ENCODE measurements at places on chromosomes 7 and 10.

- DNase-seq: no peak
Observed at GRCh38 chr10:102735065-102735562, 8.6 kb upstream of the WBP1L start.

- no peak for DNase-seq
Observed at GRCh38 chr10:65518379-65518778, 1407.5 kb upstream of the LRRTM3 start.

GRCh38 chr10:86613096-86613495, 41.3 kb upstream of the OPN4 start:
- DNase-seq: no peak

DNA sequence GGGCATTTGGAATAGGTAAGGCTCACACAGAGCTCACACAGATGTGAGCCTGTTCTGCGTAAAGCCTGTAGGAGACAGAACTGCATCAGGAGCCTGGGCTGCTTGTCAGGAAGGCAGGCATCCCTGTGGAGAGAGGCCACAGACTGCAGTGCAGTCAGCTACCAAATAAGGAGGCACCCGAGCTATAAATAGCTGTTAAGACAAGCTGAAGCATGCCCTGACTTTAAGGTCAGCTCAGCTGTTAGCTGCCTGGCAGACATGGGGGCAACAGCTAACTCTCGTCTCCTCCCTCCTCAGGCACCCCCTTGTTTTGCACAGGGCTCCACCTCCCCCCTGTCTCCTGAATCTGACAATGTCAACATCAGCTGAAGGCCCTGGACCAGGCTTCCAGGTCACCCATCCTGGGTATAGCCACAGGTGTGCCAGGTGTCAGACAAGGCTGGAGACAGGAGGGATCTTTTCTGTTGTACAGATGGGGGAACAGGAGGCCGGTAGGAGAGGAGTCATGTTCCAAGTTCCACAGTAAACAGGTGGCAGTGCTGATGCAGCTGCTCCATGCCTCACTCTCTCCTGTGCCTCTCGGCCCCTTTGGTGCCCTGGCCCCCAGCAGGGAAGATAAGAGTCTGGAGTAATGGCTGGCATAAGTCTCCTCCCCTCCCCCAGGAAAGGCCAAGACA, 27.6 kb upstream of the MKRN1 start:
- DNase-seq: peak; percentile 76

GRCh38 chr10:46084321-46085165, 38.5 kb upstream of the MSMB start:
- DNase-seq: no peak

GRCh38 chr10:47415520-47416304, 31.6 kb upstream of the ZNF488 start:
- DNase-seq: no peak

DNA sequence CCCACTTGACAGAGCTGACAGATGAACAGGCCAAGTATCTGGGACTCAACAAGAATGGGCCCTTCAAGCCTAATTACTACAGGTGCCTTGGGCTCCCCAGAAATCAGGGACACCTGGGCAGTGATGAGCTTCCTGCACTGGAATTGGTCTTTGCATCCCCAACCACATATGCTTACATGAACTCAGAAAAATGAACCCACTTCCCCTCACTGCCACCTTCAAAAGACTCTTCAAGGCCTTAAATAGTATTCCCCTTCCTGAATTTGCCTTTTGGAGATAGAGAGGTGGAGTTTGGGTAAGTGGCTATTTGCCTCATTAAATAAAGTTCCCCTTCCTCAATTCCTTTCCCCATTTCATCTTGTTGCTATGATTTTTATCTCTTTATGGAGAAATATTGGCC, 7.8 kb upstream of the STRIP2 start:
- DNase-seq: no peak

DNA sequence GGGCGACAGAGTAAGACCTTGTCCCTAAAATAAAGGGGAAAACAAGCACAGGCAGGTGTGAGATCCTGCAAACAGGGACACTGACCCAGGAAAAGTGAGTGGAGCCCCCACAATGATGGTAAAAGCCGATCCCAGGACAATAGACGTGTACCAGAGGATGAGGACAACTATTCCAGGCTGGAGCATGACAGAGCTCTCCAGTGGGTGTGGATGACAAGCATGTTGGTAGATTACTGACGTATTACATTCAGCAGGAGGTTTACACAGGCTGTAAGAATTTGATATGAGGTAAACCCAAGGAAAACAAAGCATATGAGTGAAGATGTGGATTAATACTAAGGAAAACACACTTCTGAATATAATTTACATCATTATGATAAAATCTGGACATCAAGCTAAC, 27.8 kb upstream of the SMURF1 start:
- no peak for DNase-seq

DNA sequence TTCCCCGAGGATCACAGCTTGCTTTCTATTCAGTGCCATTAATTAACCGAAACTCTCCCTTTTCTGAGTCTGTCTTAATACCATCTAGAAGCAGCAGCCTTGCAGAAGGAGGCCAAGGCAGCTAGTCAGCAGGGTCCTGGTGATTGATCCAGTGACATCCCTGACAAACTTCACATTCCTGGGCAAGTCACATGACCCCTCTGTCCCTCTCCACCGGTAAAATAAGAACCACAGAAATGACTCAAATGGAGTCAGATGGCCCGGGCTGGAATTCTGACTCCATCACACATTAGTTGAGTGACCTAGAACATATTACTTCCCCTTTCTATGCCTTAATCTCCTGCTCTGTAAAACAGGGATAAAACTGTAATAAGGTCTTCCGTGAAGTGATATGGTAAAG, 17.2 kb upstream of the ACSL5 start:
- DNase-seq: no peak

DNA sequence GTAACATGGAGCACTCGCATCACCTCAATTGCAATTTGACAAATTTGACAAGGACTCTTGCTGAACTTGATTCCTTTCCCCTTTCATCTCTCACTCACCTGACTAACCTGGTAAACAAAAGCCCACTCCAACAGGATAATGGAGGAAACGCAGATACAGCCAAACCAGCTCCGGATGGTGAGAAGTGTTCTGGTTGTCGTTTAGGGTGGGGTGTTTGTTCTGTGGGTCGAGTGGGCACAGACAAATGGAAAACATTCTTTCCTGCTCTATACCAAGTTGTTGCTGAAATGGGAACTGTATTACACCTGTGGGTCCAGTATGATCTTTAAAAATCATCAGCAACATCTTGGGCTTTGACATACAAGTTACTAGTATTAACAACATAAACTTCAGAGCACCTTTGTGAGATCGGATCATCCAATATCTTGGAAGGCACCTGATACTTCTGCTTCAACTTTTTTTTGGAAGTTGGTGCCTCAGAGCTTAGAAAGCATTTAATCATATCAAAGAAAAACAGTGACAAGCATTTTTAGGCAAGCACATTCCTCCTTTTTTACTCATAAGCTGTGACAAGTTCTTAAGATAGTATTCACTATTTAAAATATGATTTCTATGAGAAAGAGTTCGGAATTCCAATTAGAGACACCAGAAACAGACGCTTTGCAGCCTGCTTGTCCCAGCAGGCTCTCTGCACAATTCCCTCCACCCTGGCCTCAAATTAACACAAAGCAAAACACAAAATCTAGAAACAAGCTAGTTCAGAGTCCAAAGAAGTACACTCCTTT, 58.1 kb downstream of the CCDC186 start:
- no peak for DNase-seq

GRCh38 chr10:27801171-27801785, 55.7 kb upstream of the MKX start:
- DNase-seq: no peak

- no peak for DNase-seq
Observed at GRCh38 chr7:42763137-42763551, 148.7 kb downstream of the C7orf25 start.

DNA sequence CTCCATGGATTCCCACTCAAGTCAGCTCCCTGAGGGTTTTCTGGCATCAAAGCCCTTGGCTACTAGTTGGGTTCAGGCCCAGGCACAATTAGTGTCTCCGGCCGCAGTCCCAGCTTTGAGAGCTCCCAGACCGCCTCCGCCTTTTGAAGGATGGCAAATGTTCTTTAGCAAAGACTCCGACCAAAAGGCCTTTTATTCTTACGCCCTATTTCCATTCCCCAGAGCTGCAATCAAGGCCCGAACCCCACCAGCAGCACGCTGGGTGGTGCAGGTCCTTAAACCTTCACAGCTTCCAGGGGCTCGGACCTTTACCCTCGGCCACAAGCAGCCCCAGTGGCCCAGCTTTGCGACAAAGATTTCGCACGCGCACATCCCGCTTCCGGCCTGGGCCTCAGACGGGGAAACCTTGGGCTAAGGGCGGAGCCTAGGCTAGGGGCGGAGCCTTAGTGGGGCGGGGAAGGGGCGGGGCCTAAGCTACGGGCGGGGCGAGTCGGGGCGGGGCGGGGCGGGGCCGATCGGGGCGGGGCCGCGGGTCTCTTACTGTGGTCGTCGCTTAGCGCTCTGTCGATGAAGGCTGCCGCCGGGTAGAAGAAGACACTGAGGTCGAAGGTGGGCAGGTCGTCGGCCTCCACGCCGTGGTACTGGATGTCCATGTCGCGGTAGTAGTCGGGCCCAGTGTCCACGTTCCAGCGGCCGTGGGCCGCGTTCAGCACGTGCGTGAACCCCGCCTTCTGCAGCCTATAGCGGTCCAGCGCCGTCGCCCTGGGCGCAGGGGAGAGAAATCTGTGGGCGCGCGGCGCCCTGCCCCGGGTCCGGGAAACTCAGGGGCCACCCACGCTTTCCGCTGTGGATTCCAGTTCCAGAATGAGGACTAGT, 68.0 kb upstream of the SAMD8 start:
- peak; percentile 28 for DNase-seq

- peak; percentile 73 for DNase-seq
Observed at GRCh38 chr10:17216217-17216900, 11.7 kb upstream of the VIM start.

DNA sequence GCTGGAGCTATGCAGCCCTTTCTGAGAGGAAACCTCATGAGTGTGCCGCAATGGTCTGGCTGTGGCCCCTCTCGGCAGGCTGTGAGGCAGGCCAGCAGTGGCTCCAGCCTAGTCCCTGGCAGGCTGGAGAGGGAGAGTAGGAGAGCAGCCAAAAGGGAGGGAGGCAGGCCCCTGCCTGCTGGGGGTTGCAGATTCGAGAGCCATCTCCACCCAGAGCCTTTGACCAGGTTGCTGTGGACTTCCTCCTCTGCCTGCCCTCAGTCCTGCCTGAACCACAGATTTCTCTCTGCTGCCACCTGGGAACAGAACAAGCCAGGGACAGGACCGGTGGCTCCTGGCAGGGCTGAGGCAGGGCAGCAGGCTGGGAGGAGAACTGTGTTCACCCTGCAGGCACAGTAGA, 13.9 kb downstream of the PAX2 start:
- DNase-seq: no peak

DNA sequence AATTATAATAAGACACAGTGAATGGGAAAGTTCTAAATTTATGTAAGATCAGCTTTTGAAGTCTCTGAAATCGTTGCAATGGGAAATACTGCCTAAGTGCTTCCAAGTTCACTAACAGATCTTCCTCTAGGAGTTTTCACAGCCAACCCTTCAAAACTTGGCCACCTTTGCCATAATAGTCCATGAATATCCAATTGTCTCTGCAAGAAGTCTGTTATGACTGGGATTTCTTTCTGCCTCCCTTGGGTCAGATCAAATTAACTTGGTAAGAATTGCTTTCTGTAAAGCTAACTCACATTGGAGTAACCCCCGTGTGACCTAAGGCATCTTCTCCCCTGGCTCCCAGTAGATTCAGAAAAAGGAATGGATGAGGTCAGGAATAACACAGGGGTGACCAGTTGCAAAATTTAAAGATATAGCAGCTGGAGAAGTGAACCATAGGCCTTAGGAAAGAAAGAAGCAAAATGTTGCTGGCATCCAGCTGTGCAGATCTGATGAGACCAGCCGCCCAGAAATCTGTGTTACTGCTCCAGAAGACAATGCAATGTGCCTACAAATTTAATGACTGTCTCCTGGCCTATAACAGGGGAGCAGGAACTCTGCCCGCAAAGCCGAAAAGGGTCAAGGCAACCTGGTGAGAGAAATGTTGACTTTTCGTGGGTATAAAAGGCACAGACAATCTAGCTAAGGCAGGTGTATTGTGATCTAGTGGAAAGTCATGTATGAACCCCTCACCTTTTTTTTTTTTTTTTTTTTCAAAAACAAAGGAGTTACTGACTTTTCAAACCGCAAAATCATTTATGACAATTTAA, 7.5 kb upstream of the OPTN start:
- DNase-seq: no peak

GRCh38 chr7:142714375-142714774, 34.9 kb upstream of the PRSS1 start:
- DNase-seq: peak; percentile 43

GRCh38 chr7:148540041-148540738, 50.4 kb upstream of the C7orf33 start:
- no peak for DNase-seq

DNA sequence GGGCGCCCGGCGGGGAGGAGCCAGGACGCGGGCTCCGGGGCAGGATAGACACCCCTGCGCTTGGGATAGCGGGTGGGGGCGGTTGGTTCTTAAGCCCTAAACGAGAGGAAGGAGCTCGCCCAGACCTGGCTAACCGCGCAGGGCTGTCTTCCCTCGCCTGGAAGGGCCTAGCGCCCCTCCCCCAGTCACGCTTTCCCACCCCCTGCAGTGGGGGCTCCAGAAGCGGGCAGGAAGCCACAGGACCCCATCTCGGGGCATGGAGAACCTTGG, 6.5 kb downstream of the SHH start:
- DNase-seq: no peak

- no peak for DNase-seq
Observed at GRCh38 chr7:122847871-122848473, 38.3 kb downstream of the CADPS2 start.

GRCh38 chr10:72009051-72009424, 44.8 kb downstream of the CHST3 start:
- DNase-seq: no peak

DNA sequence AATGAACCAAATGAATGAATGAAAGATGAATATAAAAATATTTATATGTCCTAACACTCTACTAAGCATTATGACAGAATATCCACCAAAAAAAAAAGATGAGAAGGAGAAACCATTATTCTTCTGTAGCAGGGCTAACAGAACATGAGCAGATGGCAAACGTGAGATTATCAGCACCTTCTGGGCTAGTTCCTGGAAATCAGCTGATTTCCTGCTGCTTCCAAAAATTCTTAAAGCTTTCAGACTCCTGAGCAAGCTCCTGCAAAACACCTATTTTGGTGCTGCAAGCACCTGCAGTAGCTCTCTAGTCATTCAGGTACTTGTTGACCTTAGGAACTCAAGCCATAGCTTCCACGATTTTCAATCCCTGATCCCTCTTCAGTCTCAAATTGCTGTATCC, 51.8 kb downstream of the NPSR1 start:
- DNase-seq: no peak

DNA sequence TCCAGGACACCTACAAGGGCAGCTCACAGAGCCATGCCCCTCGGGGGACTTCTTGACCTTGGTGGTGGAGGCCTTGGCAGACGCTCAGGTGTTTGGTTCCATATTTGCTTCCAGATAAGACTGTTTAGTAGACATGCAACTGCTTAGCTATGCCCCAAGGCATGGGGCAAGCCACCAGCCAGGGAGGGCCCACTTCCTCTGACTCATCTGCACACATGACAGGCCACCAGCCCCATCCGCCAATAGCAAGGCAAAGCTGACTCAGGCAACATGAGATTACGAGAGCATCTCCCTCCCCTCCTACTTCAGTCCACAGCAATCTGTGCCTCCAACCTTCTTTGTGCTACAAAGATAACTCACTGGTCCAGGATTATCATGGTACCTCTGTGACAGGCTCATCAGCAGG, 54.9 kb downstream of the KCNMA1 start:
- peak; percentile 53 for DNase-seq

Data from hematopoietic multipotent progenitor cell treated with erythropoietin and hydrocortisone succinate and interleukin-3 and kit ligand, for 8 days (in vitro differentiated cells).